ENCODE measurements at places on chromosomes 2 and 18. TPM values are rescaled to one million over a fixed set of nuclear protein-coding genes. Genes with fewer than 3 reads are reported as not detected.

DNA sequence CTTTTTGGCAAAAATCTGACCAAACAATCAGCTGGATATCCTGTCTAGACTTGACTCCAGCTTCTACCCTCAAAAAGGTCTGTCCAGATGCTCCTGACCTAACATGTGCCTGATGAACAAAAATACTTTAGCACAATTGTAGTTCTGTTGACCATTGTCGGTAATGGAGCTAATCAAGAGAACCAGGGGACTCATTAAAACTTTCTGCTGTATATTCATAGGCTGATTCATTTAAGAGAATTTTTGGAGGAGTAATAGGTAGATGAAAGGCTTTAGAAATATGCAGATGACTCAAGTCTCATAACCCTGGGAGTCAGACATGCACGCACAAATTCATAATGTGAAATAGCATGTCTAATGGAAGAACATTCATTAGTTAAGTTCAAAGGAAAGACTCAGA lies 514.2 kb downstream of the TXNL1 start:
- DNase-seq = no peak

DNA sequence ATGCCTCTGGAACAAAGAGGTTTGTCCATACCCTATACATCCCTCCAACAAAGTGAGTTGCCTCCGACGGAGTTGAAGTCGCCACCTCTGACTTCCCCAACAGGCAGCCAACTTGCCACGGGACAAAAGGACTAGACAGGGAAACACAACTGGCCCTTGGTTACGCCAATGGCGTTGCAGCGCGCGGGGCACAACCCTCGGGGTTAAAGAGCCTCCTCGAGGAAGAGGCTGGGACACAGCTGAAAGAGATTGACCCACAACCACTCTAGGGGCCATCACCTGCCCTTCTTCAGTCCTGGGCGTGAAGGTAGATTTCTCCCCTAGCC lies 545 bp downstream of the GTF3C2 start:
- DNase-seq = peak; percentile 66

DNA sequence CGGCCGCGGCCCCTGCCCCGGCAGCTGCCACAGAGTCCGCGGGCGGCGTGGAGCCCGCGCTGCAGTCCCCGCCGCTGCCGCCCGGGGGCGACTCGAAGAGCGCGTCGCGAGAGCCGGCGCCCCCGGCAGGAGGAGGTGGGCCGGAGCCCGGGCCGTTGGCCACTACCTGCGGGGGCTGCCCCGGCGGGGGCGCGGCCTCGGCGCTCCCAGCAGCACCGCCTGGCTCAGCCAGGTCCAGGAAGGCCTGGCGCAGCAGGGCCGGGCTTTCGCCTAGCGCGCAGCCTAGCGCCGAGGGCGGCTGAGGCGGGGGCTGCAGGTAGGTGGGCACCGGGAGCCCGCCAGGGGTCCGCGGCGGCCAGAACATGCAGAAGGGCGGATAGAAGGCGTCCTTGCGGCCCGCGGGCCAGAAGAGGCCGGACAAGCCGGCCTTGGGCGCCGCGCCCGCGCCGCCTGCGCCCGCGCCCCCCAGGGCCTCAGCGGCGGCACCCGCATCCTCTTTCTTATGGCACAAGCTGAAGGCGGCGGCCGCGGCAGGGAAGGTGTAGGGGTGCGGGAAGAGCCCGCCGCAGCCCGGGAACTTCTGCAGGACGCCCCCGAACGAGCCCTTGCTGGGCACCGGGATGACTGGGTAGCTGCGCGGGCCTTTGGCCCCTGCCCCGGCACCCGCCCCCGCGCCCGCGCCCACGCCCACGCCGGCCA lies 3.9 kb downstream of the SKOR2 start:
- no peak for DNase-seq

TNFAIP6 gene
- 0.21 TPM for total RNA-seq

- DNase-seq = no peak
These were observed 165.8 kb upstream of the EPB41L3 start for GRCh38 chr18:5709476-5710095.

- DNase-seq = peak; percentile 52
These were observed 168.0 kb upstream of the KLF7 start for GRCh38 chr2:207333599-207334300.

- no peak for DNase-seq
These were observed 55.7 kb downstream of the RND3 start for GRCh38 chr2:150431561-150432311.

GRCh38 chr18:35267161-35267651 lies 22.8 kb downstream of the ZSCAN30 start:
- no peak for DNase-seq

- no peak for DNase-seq
These were observed 76.9 kb downstream of the CABLES1 start for GRCh38 chr18:23212161-23212560.

TEX44 gene
- total RNA-seq = not detected

DNA sequence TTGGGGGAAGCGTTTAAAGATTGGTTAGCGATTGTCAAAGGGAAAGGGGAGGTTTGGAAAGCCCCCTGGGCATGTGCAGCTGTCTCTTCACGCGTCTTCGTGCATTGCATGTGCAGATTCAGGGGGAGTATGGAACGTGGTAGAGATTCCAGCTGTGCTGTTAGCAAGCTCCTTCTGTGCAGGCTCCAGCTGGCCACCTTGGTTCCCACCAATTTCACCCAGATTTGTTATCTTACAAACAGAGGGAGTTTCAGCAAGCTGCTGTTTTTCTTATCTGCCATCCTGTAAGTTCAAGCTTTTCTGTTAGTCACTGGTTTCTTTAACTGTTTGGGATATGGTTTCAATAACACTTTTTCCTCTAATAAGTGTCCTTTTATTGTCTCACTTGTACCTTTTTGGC lies 30.4 kb downstream of the FARP2 start:
- DNase-seq = no peak

- DNase-seq = no peak
These were observed 2.4 kb upstream of the CETN1 start for GRCh38 chr18:577643-578375.

DNA sequence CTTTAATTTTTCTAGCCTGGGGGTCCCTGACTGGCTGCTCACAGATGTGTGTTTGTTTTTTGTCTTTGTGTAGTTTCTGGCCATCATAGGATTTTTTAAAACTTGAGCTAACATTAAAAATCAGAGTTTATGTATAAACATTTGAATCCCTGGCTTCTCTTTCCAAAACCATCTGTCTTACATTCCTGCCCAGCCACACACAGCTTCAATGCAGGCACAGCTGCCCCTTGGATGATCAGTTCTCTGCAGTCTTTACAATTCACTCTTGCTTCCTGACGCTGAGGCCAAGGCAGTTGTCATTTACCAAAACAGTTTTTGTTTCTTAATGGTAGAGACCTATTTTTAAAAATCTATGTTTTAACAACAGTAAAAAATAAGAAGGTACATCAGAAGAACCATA lies 169.2 kb upstream of the LRRTM1 start:
- no peak for DNase-seq

CDH19 gene
- total RNA-seq = not detected
